ENCODE measurements at places on chromosomes 13 and 19.
A peak's percentile ranks its signal among the peaks of the same experiment; 100 is the strongest.

- no peak for DNase-seq
Measured at GRCh38 chr19:18781885-18782527, 9.1 kb downstream of the COMP start.

- no peak for DNase-seq
Measured at GRCh38 chr19:3599776-3600187, 6.9 kb downstream of the TBXA2R start.

DNA sequence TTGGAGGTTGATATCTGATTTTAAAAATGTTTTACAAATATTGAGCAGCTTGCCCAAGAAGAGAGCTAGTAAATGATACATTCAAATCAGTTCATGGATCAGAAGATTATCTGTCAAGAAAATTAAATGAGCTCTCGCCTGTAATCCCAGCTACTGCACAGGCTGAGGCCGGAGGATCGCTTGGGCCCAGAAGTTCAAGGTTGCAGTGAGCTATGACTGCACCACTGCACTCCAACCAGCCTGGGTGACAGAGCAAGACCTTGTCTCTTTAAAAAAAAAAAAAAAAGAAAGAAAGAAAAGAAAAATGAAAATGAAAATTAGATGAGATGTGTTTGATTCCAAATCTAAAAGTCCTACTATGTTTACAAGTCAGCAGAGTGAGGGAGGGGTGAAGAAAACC, 2.4 kb downstream of the SPART start:
- peak; percentile 16 for DNase-seq

DNA sequence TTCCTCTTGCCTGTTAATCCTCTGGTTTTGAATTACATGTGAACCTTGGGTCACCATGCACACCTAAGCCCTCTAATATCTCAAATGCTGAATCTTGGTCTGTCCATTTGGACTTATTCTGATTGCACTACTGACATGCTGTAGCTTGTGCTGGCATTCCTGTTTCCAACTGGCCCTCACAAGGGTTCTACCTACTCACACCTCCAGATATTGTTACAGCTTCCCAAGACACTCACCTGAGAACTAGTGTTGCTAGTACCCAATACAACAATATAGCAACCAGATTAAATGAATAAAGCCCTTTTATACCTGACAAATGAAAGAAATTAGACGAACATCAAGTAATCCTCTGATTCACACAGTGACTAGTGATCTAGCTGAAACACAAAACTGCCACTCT, 16.6 kb downstream of the TEX30 start:
- DNase-seq, result peak; percentile 59

DNA sequence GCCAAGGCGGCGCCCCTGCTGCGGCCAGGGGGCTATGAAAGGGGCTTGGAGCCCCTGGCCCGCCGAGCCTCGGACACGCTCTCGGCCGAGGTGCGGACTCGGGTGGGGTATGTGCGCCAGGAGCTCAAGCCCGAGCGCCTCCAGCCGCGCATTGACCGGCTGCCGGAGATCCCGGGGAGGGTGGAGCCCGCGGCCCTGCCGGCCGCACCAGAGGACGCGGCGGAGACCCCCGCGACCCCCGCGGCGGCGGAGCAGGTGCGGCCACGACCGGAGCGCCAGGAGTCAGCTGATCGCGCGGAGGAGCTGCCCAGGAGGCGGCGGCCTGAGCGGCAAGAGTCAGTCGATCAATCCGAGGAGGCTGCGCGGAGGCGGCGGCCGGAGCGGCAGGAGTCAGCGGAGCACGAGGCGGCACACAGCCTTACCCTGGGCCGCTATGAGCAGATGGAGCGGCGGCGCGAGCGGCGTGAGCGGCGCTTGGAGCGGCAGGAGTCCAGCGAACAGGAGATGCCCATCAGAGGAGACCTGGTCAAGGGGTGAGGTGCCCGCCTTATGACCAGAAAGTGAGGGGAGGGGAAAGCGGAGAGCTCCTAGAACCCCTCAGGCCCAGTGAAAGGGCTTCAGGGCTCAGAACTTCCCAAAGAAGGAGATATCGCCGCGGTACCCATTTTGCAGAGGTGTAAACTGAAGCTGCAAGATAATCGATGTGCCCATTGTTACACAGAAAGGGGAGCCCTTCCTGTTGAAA, 8.8 kb upstream of the SHKBP1 start:
- no peak for DNase-seq

DNA sequence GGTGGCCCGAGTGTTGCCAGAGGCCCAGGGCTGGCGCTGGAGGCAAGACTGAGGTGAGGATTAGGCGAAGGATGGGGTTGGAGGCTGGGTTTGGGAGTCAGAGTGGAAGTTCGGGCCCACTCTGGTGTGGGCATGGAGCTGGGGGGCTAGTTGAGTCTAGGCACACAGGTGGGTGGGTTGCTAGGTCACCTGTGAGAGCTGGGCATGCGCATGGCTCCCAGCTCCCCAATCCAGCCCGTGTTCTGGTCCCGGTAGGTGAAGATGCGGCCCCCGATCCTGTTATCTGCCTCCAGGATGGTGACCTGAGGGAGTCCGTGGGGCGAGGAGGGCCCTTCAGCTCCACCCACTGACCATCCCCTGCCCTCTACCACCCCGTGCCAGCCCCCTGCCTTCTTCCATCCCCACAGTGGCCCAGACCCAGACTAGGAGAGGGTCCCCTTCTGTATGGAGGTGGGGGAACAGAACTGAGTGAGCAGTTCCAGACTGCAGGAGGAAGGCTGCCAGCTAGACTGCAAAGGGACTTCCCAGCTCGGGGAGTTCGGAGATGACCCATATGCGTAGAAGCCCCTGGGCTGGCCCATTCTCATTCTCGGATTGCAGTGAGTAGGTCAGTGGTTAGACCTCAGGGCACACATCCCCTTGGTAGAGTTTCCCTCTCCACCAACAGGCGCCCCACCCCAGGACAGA, 1.7 kb downstream of the IL4I1 start:
- no peak for DNase-seq

- peak; percentile 25 for DNase-seq
Measured at GRCh38 chr19:7742575-7742974, 4.8 kb downstream of the CD209 start.

GRCh38 chr13:26343816-26344215, 89.9 kb downstream of the CDK8 start:
- DNase-seq, result no peak

DNA sequence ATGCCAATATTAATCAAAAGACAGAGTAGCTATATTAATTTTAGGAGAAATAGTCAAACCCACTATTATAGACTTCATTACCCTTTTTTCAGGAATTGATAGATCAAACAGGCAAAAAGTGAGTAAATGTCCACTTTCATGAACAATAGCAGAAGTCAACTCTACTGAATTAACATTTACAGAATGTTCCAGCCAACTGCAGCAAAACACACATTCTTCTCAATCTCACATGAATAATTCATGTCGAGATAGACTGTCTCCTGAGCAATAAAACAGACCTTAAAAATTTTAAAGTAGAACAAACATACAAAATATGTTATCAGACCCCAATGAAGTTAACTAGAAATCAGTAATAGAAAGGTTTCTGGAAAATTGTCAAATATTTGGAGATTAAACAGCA, 118.4 kb downstream of the MYO16 start:
- DNase-seq, result no peak

GRCh38 chr13:79352107-79352506, 53.9 kb downstream of the RBM26 start:
- DNase-seq, result no peak

Data from WERI-Rb-1 (cell line).